ENCODE measurements at places on chromosomes 7 and 10.
A peak's percentile ranks its signal among the peaks of the same experiment; 100 is the strongest.

- no peak for DNase-seq
These were observed 57.8 kb downstream of the BAMBI start for GRCh38 chr10:28734938-28735759.

- no peak for DNase-seq
These were observed 255.8 kb downstream of the ABCA13 start for GRCh38 chr7:48426966-48427555.

GRCh38 chr10:20858292-20859124 is 38.6 kb downstream of the NEBL start:
- DNase-seq = no peak

- DNase-seq = no peak
These were observed 32.9 kb downstream of the TLX1 start for GRCh38 chr10:101164020-101164419.

GRCh38 chr10:74753442-74754211 is 72.8 kb upstream of the KAT6B start:
- peak; percentile 56 for DNase-seq

DNA sequence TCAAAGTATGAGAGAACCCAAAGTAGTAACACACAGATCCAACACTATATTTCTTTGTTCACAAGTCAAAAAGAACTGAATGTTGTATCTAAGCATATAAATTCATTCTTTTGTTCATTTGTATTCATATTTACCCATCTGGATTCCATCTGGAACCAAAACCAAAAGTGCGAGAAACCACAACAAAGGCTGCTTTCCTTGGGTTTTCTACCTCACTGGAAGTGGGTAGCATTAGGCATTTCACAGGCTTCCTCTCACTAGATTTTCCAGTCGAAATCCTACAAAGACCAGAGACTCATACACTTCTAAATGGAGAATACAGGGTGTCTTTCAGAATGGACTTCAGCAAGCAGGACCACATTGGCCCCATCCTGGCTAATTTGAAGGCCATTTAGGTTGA is 109.8 kb upstream of the WNT16 start:
- DNase-seq = no peak

- DNase-seq = no peak
These were observed 958 bp downstream of the ANKRD1 start for GRCh38 chr10:90919683-90920574.

- DNase-seq = no peak
These were observed 27.6 kb upstream of the C10orf71 start for GRCh38 chr10:49271346-49271745.

DNA sequence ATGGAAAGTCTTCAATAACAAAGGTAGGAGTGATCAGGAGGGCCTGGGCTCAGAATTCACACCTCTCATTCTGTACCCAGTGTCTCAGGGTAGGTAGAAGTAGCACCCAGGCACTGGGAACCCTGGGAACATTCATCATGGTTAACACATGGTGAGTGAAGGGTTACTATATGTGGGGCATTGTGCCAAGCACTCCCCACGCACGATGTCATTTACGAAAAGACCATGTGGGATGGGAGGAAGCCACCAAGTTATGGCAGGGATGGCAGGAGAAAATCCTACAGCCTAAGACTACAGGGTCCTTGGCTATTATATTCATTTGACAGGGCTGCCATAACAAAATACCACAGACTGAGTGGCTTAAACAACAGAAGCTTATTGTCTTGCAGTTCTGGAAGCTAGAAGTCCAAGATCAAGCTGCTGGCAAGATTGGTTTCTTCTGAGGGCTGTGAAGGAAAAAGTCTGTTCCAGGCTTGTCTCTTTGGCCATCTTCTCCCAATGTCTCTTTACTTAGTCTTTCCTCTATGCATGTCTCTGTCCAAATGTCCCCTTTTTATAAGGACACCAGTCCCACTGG is 27.7 kb upstream of the DDIT4 start:
- DNase-seq = no peak

DNA sequence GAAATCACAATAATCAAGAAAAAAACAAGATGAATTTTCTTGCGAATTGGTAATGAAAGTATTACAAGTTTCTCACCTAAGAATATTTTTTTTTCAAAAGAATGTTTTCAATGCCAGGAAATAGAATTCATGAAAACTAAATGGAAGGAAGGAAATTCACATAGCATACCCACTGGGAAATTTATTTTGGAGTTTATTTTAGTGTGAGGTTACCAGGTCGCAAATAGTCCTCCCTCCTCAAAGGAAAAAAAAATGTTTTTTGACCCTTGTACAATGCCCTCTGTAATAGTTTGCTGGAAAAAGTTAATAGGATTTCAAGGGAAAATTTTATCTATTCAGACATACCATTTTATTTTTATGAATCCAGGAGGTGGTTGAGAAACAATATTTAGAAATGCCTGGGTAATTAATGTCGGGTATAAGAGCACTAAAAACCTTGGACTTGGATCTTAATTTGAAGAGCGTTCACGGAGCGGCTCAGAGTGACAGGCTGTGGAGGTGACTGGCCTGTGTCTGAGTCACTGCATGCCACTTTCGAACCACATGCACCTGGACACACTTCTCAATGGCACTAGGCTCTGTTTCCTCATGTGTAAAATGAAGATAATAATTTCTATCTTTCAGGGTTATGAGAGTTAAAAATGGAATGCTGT is 28.2 kb downstream of the CUBN start:
- DNase-seq = no peak

DNA sequence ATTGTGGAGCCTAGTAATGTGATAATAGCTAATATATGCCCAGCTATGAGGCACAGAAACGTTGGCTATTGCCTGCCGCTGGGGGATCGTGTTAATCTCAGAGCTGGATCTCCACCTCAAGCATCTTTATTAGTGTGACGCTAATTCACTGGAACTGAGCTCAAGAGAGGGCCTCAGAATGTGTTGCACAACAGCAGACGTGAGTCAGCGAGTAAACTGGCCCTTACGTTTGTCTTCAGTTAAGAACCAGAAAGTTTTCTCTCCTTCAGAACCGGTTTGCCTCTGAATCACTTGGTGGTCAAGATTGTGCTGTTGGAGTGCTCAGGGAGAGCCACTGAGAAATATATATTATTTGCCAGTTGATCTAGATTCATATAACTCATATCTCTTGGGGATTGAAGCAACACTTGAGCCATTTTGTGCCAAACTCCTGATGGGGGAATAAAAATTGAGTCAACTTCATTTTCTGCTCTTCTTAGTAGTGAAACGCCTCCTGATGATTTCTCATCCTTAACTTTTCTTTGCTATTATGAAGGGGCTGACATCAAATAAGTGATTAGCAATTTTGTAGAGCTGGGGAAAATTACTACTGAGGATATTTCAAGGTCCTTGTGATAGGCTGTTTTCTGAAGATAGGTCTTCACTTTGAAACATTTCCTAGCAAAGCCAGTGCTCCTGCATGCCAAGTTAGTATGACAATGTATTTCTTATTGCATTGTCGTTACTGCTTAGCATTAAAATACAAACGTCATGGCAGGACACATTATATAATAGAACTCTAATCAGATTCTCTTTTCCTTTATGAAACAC is 22.3 kb downstream of the BZW2 start:
- DNase-seq = no peak

- no peak for DNase-seq
These were observed 123.3 kb downstream of the MICU1 start for GRCh38 chr10:72502581-72502980.

DNA sequence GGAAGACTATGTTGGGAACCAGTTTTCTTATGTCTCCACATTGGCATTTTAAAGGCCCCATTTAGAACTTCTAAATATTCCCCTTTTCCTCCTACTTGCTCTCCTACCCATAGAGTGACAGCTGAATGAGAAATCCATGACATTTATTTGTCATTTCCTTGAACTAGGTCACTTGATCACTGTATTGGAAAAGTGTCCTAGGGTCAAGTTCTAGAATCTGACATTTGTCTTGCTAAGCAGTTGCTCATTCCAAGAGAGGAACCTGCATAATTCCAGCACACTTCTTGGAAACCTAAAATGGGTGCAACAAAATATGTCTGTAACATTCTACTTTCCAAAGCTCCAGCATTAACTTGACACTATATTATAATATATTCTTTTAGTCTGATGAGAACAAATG is 3.6 kb upstream of the DPY19L1 start:
- DNase-seq = no peak

GRCh38 chr10:79096514-79096913 is 27.7 kb downstream of the ZMIZ1 start:
- DNase-seq = no peak

- DNase-seq = no peak
These were observed 301.0 kb upstream of the IMMP2L start for GRCh38 chr7:111863269-111863668.

GRCh38 chr10:115082506-115082905 is 10.7 kb upstream of the ATRNL1 start:
- DNase-seq = no peak

GRCh38 chr10:26733750-26734568 is 36.5 kb downstream of the PDSS1 start:
- DNase-seq = peak; percentile 20

DNA sequence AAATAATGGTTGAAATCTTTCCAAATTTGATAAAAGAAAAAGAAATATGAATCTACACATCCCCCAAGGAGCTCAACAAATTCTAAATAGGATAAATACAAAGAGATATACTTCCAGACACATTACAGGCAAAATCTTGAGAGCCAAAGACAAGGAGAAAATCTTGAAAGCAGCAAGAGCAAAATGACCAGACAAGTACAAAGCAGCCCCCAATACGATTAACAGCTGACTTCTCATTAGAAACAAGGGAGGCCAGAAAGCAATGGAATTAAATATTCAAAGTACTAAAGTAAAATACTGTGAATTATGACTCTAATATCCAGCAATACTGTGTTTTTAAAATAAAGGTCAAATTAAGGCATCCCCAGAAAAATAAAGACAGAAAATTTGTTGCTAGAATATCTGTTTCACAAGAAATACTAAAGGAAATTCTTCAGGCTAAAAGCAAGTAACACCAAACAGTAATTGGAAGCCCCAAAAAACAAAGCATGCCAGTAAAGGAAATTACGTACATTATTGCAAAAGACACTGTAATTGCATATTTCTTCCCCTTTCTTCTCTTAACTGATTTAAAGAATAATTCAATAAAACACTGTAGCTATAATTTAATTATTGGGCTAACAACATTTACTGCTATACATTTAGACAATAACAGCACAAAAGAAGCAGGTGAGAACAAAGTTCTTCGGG is 36.4 kb downstream of the ZNF438 start:
- no peak for DNase-seq

- DNase-seq = no peak
These were observed 12.9 kb downstream of the ZSCAN25 start for GRCh38 chr7:99629643-99630042.

GRCh38 chr10:79381804-79382221 is 34.5 kb downstream of the PPIF start:
- peak; percentile 72 for DNase-seq

DNA sequence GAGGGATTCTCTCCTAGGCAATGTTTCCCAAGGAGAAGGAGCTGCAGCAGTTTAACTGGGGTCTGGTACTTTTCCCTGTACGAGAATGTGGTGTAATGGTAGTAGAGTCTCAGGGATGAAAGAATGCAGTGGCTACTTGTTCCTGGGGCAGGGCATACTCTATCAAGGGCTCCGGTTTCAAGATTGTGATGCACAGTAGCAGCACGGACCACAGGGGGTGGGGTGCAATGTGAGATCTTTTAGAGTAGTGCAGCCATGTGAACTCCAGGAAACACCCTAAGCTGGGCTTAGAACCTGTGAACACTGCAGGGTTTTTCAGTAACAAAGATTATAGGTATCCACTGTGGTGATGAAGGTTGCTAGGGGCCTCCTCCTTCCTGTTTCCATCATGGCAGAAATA is 903.9 kb downstream of the NRG3 start:
- no peak for DNase-seq

DNA sequence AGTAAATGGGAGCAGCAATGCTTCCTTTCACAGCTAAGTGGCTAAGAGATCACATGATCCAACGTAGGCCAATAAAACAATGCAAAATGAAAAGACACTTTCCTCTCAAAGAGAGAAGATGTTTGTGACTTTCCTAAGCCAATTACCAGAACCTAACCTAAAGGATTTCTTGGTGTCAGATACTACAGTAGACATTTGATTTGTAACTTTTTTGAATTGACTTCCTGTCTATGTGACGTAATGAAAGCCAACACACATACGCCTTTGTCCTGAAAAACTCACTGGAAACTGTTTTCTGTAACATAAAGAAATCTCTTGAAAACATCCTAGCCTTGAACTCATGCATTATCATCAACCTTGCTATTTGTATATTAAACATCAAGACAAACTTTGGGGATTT is 417.1 kb downstream of the GPAM start:
- DNase-seq = no peak

DNA sequence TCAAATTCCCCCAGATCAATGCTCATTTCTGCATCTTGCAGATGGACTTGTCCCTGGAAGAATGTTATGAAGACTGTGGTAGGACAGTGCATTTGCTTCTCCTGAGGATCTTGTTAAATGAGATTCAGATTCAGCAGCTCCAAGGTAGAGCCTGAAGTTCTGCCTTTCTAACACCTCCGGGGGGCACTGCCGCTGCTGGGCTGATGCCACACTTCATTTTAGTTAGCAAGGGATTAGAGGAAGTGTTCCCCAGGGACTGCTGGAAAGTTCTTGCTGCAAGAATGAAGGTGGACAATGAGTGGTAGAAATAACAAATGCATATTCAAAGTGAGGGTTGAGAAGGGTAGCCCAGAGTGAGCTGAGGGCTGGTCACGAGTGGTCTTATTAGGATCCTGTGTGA is 434.3 kb upstream of the AKR1E2 start:
- DNase-seq = peak; percentile 16

- no peak for DNase-seq
These were observed 437.5 kb downstream of the PLXNA4 start for GRCh38 chr7:132138817-132139216.

DNA sequence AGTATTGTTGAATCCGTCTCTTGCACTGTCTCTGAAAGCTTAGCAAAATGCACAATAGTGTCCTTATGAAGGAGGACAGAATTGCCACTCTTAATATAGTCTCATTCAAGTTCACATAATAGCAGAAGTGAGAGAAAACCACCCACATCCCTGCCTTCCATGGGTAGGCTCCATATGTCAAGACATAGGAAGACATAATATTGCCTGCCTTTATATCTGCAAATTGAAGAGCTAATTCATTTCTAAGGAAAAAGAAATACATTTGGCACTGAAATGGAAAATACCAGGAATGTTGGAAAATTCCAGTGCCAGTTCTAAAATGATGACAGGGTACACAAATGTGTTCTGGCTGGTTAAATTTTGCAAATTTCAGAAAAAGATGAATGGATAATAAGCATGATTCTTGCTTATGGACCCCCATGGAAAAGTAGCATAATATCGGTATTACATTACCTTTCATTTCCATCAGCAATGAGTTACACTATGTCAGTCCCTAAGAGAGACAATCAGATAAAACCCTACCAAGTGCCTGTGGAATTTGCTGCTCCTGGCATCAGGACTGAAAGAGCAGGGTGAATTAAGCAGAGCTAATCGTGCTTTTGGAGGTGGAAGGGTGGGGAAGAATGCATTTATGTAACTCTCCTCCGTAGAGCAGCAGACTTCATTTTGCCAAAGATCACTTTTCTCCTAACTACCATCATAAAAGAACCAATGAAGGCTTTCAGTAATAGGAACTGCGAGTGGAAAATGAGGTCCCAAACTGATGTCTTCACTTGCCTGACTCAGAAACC is 312.6 kb downstream of the FGFR2 start:
- DNase-seq = no peak

GRCh38 chr10:5805711-5806110 is 7.5 kb downstream of the GDI2 start:
- no peak for DNase-seq

GRCh38 chr7:32588657-32589056 is 93.4 kb downstream of the AVL9 start:
- no peak for DNase-seq

- DNase-seq = no peak
These were observed 68.7 kb downstream of the SGMS1 start for GRCh38 chr10:50554995-50555568.

GRCh38 chr7:83807774-83808173 is 158.8 kb upstream of the SEMA3E start:
- no peak for DNase-seq

Measured in H7 (cell line).